ENCODE measurements at places on chromosomes 13 and 19.

- DNase-seq, result no peak
Measured at GRCh38 chr13:75763512-75763911, 127.4 kb downstream of the LMO7 start.

GRCh38 chr19:246551-246950 lies 44.7 kb downstream of the PLPP2 start:
- no peak for DNase-seq

GRCh38 chr19:1257475-1258162 lies 9.2 kb downstream of the MIDN start:
- DNase-seq, result no peak

DNA sequence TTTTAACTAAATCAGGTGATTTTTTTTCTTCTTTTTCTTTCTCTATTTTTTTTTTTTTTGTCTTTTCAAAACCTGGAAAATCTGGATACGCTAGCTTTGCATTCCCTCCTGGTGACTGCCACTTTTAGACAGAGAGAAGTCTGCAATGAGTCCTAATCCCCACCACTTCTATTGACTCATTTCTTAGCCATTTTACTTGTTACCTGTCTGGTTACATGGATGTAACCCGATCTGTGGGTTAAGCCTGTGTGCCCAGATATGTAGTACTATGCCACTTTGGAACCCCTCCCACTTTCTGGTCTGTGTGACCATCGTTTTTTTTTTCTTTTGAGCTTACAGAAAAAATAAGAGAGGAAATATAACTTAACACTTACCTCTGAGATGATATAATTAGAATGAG lies 817.8 kb upstream of the PCDH9 start:
- DNase-seq, result no peak

DNA sequence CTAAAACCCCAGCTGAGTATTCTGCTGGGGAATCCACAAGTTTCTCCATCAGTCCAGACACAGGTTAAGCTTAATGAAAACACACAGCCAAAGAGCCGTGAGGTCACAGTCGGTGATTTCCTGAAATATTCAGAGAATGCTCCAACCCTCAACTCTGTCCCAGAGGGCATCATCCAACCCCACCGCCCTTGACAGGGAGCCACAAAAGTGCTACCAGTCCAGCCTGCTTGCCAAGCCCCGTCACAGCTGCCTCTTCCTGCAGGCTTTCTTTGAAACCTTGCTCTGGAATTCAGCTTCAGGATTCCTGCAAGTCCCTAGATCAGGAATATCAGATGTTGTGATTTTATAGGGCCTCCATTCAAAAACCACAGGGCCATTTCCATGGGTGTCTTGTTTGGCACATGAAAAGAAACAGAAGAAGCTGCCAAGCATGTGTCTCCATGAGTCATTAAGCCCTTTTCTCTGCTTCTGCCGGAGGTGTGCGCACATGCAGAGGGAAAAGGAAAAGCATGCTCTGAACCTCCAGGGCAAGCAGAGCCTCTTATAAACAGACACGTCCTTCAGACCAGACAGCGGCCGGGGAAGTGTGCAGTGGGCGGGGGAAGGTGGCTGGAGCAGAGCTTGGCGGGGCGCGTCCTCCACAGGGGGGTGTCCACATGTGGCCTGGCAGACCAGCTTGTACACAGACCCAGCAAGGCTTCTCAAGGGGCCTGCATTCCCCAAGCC lies 164.7 kb downstream of the KATNAL1 start:
- DNase-seq, result no peak

- DNase-seq, result no peak
Measured at GRCh38 chr13:96172066-96172465, 82.2 kb downstream of the HS6ST3 start.

GRCh38 chr13:80821466-80821865 lies 480.5 kb upstream of the SPRY2 start:
- no peak for DNase-seq

DNA sequence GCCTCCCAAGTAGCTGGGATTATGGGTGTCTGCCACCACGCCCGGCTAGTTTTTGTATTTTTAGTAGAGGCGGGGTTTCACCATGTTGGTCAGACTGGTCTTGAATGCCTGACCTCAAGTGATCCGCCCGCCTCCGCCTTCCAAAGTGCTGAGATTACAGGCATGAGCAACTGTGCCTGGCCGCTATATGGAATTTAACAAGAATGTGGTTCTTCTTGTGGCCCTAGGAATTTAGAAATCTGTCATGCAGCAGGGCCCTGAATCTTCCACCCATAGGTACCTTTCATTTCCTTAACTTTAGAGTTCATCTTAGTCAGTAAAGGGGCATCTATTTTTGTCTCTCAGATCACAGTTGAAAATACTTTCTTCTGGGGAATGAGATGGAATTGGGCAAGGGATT lies 25.6 kb upstream of the NDFIP2 start:
- DNase-seq, result no peak

GRCh38 chr19:42108527-42109389 lies 23.5 kb downstream of the POU2F2 start:
- peak; percentile 88 for DNase-seq

GRCh38 chr13:66778461-66778860 lies 451.7 kb downstream of the PCDH9 start:
- DNase-seq, result no peak

DNA sequence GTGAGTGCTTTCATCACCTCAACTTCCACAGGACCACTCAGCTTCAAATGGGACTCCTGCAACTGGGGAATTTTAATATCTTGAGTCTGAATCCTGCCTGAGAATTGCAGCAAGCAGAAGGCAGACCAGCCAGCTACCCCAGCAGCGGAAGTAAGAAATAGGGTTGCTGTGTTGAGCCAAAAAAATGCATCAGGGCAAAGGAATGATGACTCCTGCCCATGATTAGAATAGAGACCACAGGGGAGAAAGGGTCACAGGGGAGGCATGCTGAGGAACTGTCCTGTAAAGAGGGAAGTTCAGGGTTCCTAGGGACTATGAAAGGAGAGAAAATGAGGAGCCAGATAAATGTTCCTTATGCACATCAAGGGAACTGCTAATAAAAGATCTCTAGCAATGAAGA lies 370.2 kb downstream of the KCTD12 start:
- no peak for DNase-seq

DNA sequence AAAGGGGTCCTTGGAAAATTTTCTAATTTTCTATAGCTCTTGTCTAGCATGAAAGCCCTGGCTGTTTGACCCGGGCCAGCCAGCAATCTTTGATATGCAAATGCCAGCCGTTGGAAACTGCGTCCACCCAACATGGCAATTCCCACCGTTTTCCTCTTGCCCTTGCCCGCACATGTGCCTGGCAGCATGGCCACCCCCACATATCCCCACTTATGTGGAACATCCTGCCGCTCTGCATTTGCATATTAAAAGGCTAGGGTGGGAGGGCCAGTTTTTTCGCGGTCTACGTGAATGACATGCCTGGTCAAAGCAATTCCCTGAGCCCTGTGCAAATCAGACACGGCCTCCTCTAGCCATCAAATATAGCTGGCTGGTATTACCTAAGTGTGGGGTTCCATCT lies 110.3 kb upstream of the TDRD3 start:
- no peak for DNase-seq

DNA sequence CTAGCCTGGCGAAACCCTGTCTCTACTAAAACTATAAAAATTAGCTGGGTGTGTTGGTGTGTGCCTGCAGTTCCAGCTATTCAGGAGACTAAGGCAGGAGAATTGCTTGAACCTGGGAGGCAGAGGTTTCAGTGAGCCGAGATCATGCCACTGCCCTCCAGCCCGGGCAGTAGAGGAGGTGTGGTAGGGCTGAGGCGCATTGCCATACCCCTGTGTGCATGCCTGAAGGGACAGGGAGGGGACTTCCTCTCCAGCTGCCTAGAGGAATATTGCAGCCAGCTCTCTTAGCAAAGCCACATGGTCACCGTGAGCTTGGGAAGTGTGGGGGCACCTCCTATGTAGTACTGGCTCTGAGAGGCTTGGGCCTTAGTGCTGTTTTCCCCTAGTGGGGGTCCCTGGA lies 29.2 kb upstream of the PEPD start:
- DNase-seq, result no peak

GRCh38 chr13:77034881-77035280 lies 7.9 kb upstream of the FBXL3 start:
- no peak for DNase-seq

DNA sequence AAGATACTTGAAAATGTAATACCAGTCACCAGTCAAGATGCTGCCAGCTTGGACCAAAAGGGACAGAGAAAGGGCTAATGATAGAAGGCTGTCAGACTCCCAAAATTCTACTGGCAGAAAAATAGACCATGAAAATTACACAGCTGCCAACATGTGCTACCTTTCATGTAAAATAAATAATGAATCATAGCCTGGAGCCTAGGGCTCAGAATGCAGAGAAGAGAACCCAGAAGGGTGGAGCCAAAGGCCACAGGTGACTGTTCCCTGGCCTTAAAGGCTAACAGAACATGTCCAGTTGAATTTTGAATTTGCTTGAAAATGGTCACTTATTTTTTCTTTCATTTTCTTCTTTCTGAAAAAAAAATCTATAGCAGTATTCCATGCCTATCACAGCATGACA lies 1827.0 kb upstream of the MIR17HG start:
- no peak for DNase-seq

GRCh38 chr19:35128398-35129057 lies 6.3 kb downstream of the LGI4 start:
- no peak for DNase-seq

DNA sequence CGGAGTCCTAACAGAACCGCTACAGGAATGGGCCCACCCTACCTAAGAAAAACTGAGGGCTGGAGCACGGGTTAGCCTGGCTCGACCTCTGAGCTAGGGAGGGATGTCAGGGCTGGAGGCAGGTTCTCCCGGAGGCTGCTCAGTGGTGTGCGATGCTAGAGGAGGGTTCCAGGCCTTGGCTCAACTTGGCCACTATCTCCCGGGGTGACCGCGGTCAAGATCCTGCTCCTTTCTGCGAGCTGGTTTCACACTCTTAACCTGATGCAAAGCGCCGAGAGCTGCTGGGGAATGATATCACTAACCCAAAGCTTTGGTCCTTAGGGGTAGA lies 301 bp downstream of the POP4 start:
- DNase-seq, result no peak

DNA sequence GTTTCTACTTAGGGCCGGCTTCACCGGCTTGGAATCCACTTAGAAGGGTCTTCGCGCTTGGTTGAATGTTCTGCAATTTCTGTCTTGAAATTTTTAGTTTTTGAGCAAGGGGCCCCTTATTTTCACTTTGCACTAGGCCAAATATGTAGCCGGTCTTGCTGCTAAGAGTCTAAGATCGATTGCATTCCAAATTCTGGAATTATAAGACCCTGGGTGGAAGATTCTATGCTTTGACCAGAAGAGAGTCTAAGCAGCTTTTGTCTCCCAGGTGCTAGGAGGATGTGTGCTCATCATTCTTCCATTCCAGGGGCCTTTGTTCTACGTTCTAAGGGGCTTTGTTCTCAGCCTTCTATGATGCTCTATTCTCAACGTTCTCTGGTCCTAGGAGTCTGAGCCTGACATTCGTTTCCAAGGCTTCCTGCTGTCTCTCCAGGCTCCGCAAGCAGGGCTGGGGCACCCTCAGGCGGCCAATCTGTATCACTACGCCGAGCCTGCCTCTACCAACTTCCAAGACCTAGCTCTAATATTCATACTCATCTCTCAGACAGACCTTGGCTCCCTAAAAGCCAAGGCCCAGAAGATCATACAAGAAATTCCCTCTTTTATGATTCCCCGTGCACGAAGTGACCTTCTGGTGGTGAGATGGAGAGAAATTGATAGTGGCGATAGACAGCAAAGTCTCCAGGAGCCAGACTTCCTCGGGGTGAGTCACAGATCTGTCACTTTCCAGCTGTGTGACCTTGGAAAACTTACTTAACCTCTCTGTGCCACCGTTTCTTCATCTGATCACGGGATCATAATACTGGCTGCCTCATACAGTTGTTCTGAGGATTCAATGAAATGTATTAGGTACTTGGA lies 982 bp upstream of the DACT3 start:
- peak; percentile 85 for DNase-seq

DNA sequence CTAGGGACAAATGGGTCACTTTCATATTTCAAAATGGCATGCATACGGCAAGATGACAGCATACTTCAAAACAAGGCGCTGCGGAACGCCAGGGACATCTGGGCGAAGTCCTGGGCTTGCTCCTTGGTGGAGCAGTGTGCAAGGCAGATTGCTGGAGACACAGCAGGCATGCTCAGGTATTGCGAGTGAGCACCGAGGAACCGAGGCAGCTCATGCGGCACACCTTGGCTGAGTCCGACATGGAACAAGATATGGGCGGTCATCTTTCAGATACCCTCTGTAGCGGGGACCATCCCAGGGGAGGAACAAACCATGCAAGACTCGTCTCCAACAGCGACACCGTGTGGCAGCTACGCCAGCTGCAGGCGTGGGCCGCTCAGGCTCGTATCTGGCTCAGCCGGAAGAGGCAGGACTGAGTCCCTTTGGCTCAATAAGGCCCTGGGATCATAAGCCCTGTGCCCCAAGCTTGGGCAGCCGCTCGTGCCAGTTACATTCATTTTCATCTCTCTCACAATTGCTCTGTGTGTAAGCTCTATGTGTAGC lies 112.4 kb downstream of the NUFIP1 start:
- no peak for DNase-seq

DNA sequence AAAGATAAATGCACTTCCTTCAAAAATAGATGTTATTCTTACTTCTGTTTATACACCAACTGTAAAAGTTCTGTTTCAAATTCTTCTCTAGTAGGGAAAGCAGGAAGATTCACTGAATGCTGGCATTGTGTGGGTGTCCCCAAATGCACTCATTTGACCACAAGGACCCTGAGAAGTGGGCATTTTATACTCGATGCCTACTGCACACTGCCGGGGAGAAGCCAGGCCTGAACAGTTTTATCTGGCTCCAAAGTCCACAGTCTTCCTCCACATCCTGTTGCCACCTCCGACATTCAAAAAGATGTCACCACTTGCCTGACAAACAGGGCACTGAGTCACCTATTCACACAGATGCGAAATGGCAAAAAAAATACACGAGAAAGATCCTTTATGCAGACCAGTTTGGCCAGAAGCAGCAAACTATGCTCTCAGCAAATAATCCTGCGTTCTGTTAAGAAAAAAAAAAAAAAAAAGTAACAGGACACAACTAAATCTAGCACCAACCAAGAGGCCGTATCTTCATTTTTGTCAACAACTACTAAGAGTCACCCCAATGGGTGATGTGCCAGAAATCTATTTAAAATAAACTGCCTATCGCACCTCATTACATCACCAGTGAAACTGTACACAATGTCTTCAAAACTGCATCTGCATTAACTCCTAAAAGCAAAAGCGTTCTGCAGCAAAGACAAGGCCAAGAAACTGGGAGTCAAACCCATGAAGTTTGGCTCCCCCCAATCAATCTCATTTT lies 6.2 kb downstream of the ZC3H4 start:
- DNase-seq, result peak; percentile 84

Data from bone marrow (tissue), 2 donors.